ENCODE measurements at places on chromosomes 7 and 10.

- no peak for DNase-seq
Measured at GRCh38 chr7:608954-609353, 89.3 kb upstream of the PDGFA start.

DNA sequence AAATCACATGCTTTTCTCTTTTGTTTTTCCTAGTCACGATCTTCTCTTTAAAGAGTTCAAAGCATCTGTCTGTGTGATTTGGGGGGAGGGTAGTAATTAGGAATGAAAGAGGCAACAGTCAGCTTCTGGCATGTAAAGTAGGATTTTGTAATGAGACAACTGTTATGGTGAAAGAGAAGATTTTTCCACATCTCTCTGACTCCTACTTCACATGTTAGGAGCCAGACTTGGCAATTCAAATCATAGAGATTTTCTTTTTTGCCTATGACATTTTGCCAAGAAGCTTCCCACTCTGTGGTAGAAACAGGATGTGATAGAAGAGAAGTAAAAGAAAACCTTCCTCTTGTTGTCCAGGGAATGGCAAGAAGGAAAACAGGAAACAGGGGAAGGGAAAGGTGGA lies 38.3 kb upstream of the KLHL7 start:
- no peak for DNase-seq

- DNase-seq = peak; percentile 68
Measured at GRCh38 chr7:954330-955238, at the start of gene ADAP1. Gene ADAP1 (minus strand): TSS chr7:954680. CDS start chr7:954477, 203 bp downstream.

DNA sequence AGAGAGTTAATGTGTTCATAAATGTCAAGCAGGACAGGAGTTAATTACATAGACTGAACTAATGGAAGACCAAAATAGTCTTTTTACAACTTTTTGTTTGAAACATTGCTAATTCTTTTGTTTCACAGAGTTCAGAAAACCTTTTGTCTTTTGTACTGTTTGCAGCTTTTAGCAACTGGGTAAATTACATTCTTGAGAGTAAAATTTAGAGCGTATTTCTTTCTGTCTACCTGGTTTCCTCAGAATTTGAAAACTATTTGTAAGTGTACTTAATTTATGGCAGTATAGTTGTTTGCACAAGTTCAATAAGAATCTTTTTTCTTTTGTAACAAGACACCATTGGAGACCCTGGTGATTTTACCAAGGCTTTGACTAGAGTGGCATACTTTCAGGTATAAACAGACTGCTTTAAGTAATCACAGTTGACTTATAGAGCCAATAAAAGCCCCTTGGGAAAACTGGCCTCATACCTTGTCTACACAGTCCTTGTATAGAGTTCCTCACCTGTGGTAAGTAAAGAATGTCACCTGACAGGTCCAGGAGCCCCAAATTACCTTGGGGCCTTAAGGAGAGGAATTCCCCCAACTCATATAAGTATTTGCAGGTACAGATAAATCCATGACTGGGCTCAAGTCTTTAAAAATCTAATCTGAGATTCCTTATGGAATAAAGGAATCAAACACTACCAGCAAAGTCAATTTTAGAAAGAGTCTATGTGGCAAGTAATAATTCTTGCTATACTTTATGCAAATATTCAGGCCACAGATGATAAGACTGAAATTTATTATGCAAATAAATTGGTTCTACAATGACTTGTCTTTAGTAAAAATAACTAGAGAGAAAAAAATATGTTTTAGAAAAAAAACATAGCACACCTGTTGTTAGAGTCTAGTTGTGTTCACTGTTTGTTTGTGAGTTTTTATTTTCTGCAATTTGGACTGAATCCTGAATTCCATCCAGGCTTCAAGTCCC lies 23.6 kb upstream of the CREB3L2 start:
- DNase-seq = no peak

DNA sequence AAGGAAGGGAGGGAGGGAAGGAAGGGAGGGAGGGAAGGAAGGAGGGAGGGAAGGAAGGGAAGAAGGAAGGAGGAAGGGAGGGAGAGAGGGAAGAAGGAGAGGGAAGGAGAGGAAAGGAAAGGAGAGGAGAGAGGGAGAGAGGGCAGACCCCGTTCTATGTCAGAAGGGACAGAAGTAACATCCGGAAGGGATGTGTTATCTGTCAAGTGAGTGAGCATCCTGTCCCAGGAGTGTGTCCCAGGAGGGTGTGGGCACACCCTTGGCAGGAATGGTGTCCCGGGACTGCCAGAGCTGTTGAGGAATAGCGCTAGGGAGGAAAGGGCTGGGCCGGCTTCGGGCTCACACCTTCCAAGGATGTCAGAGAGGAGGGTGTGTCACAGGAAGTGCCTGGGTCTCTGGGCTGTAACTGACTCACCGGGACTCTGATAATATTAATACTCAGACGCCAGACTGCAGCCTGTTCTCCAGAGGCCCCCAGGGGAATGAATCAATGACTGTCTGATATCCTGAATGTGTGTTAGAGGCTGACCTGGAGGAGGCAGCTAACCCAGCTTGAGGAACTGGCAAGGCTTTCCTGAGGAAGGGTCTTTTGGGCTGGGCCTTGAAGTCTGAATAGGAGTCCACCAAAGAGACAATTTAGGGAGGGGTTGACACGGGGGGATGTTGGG lies 125.6 kb upstream of the TNRC18 start:
- no peak for DNase-seq

GRCh38 chr10:314871-315270 lies 179.6 kb downstream of the ZMYND11 start:
- DNase-seq = no peak

- peak; percentile 17 for DNase-seq
Measured at GRCh38 chr7:20786049-20786412, 655 bp downstream of the SP8 start.

- DNase-seq = no peak
Measured at GRCh38 chr10:131186547-131187253, 124.8 kb downstream of the TCERG1L start.

- no peak for DNase-seq
Measured at GRCh38 chr10:118028619-118029018, 18.1 kb downstream of the RAB11FIP2 start.

- no peak for DNase-seq
Measured at GRCh38 chr7:21099432-21099831, 312.7 kb upstream of the SP8 start.
